Brain (organoid and tissue), 16 donors: ENCODE measurements at places on chromosomes 5 and 9.
A peak's percentile ranks its signal among the peaks of the same experiment; 100 is the strongest.

- DNase-seq: peak; percentile 81
These were observed 280.8 kb downstream of the FBXL17 start for GRCh38 chr5:108101130-108101529.

DNA sequence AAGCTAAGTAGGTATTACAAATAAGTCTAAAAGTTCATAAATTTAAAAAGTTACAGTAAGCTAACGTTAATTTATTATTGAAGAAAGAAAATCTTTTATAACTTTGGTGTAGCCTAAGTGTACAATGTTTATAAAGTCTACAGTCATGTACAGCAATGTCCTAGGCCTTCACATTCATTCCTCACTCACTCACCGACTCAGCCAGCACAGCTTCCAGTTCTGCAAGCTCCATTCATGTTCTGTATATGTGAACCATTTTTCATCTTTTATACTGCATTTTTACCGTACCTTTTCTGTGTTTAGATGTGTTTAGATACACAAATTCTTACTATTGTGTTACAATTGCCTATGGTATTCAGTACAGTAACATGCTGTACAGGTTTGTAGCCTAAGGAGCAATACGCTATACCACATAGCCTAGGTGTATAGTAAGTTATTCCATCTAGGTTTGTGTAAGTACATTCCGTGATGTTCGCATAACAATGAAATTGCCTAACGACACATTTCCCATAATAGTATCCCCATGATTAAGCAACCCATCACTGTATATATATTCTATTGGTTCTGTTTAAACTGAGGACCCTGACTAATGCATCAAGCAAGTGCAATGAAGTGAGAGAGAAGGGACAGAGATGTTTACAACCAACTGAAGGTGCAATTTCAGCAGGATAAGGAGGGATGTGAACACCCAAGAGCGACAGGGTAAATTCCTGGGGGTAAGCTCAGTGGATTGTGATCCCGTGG lies 88.9 kb upstream of the TRIO start:
- no peak for DNase-seq

GRCh38 chr5:157198277-157198986 lies 17.8 kb downstream of the ITK start:
- no peak for DNase-seq

DNA sequence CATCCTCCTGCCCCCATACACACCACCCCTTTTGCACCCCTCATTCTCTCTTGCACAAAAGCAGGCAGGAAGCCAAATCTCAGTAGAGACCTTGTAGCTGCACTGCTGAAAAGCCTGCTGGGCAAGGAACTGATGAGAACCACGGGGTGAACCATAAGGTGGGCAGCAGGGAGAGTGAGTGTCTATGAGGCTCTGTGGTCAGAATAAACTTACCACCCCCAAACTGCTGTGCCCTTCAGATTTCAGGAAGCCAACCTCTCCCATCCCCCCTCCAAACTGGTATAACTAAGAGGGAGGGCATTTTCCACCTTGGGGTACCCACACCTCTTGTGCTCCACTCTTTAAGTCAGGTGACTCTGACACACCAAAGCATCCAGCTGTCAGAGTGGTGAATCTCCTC lies 471.4 kb downstream of the SPOCK1 start:
- no peak for DNase-seq

DNA sequence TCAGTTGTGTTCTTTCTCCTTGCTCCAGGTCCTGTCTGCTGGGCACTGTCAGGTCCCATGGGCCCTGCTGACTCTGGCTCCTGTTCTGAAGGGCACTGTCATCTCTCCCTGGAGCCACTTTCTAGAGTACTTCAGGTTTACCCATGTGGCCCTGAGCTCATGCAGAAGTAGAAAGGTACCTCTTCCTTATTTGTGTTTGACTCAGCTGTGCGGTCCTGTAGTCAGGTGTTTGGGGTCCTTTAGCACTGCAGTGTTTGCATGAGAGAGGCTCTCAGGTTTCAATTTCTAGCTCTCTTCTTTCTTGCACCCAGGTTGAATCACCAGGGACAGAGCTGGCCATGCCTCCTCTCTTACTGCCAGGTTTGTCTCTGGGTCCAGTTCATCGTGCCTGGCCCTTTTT lies 71.5 kb downstream of the HSPA4 start:
- DNase-seq: no peak

DNA sequence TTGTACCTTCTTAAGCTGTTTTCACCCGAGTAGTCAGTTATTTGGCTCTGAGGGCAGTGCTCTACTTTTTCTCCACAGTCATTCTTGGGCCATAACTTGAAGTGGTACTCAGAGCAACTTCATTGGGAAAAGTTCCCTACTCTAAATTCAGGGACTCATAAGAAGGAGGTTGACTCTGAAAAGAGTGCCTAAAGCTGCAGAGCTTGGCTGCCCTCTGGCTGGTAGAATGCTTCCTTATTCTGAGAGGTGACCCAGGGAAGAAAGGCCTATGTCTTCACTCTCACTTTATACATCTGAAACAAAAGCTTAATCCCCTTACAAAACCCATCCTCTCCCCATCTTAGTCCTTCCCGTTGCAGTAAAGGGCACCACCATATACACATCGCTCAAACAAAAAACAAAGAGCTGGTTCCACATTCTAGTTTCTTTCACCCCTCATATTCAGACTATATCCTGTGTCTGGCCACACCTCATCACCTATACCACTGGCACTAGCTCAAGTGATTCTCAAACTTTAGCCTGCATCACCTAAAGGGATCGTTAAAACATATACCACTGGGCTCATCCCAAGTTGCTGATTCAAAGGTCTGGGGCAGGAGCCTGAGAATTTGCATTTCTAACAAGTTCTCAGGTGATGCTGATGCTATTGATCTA lies 7.9 kb downstream of the IGIP start:
- no peak for DNase-seq

- no peak for DNase-seq
These were observed 27.3 kb upstream of the ZSWIM6 start for GRCh38 chr5:61304590-61305381.
